Purkinje cell (primary cell): ENCODE measurements at places on chromosomes 12 and 14. TPM values are rescaled to one million over a fixed set of nuclear protein-coding genes. Genes with fewer than 3 reads are reported as not detected.

APOF gene
- 0.32 TPM in 1 of 2 replicates, not detected in the other for polyA plus RNA-seq

XPOT gene
- polyA plus RNA-seq, result 79.2 and 88.6 TPM in 2 replicates

IFNG-AS1 gene
- polyA plus RNA-seq, result not detected in 2 replicates

GYS2 gene
- not detected in 2 replicates for polyA plus RNA-seq

DDX51 gene
- polyA plus RNA-seq, result 1.8 and 3.9 TPM in 2 replicates

STAT6 gene
- polyA plus RNA-seq, result 1.5 TPM in 1 of 2 replicates, not detected in the other

NEDD1 gene
- 1.9 and 5.3 TPM in 2 replicates for polyA plus RNA-seq

PRKAB1 gene
- 12.0 TPM in 1 of 2 replicates, not detected in the other for polyA plus RNA-seq

GALNT8 gene
- polyA plus RNA-seq, result 76.3 and 79.6 TPM in 2 replicates

RNASE7 gene
- polyA plus RNA-seq, result not detected in 2 replicates

SLC6A12 gene
- 0.67 and 2.6 TPM in 2 replicates for polyA plus RNA-seq

PROX2 gene
- 0.18 TPM in 1 of 2 replicates, not detected in the other for polyA plus RNA-seq

SIX6 gene
- polyA plus RNA-seq, result not detected in 2 replicates

ASIC1 gene
- polyA plus RNA-seq, result 14.0 and 20.6 TPM in 2 replicates

E2F7 gene
- not detected in 2 replicates for polyA plus RNA-seq

CALCOCO1 gene
- 18.7 and 38.1 TPM in 2 replicates for polyA plus RNA-seq

PLEKHH1 gene
- polyA plus RNA-seq, result 3.3 and 4.6 TPM in 2 replicates

OR4Q2 gene
- not detected in 2 replicates for polyA plus RNA-seq

CCDC88C gene
- 0.17 and 0.41 TPM in 2 replicates for polyA plus RNA-seq

KRT3 gene
- polyA plus RNA-seq, result not detected in 2 replicates

PTCSC3 gene
- polyA plus RNA-seq, result not detected in 2 replicates

JAG2 gene
- 0.31 and 0.95 TPM in 2 replicates for polyA plus RNA-seq

RTL1 gene
- polyA plus RNA-seq, result not detected in 2 replicates

POTEG gene
- polyA plus RNA-seq, result not detected in 2 replicates

TAOK3 gene
- polyA plus RNA-seq, result 68.5 and 71.5 TPM in 2 replicates

FITM1 gene
- not detected in 2 replicates for polyA plus RNA-seq

PPM1H gene
- 15.4 and 18.0 TPM in 2 replicates for polyA plus RNA-seq

RILPL1 gene
- polyA plus RNA-seq, result 0.50 and 6.8 TPM in 2 replicates

MYL2 gene
- polyA plus RNA-seq, result not detected in 2 replicates

ACTR6 gene
- polyA plus RNA-seq, result 168 and 186 TPM in 2 replicates

ITPK1 gene
- 3.9 and 8.5 TPM in 2 replicates for polyA plus RNA-seq
